ENCODE measurements at places on chromosomes 1 and 21. TPM values are rescaled to one million over a fixed set of nuclear protein-coding genes. Genes with fewer than 3 reads are reported as not detected.

- DNase-seq: no peak
Observed at GRCh38 chr1:43144237-43144636, 27.9 kb downstream of the EBNA1BP2 start.

- no peak for DNase-seq
Observed at GRCh38 chr21:37045556-37045955, 27.3 kb downstream of the PIGP start.

DNA sequence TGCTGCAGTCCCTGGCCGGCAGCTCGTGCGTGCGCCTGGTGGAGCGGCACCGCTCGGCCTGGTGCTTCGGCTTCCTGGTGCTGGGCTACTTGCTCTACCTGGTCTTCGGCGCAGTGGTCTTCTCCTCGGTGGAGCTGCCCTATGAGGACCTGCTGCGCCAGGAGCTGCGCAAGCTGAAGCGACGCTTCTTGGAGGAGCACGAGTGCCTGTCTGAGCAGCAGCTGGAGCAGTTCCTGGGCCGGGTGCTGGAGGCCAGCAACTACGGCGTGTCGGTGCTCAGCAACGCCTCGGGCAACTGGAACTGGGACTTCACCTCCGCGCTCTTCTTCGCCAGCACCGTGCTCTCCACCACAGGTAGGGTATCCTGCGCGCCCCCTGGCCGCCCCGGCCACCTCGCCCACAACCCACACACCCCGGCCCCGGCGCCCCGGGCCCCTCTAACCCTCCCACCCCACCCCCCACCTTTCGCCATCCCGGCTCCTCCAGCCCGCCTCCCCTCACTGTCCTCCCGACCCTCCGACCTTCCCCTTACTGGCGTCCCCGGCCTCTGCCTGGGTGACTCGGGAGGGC lies 352 bp downstream of the KCNK1 start:
- no peak for DNase-seq

DNA sequence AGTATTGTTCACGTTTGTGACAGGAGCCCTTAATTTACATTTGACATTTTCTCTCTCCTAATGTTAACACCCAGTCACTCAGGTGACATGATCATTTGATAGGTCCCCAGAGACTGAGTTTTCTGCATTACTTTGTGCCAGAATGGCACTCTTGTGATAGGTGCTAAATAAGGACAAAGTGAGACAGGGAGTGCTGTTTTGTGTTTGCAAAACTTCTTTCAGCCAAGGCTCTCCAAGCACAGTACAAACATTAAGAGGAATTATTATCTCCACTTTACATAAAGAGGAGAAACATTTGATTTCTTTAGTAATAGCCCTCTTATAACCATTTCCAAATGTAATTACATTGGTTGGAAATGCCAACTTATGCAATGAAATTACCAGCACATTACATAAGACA lies 355.2 kb downstream of the NTNG1 start:
- no peak for DNase-seq

DNA sequence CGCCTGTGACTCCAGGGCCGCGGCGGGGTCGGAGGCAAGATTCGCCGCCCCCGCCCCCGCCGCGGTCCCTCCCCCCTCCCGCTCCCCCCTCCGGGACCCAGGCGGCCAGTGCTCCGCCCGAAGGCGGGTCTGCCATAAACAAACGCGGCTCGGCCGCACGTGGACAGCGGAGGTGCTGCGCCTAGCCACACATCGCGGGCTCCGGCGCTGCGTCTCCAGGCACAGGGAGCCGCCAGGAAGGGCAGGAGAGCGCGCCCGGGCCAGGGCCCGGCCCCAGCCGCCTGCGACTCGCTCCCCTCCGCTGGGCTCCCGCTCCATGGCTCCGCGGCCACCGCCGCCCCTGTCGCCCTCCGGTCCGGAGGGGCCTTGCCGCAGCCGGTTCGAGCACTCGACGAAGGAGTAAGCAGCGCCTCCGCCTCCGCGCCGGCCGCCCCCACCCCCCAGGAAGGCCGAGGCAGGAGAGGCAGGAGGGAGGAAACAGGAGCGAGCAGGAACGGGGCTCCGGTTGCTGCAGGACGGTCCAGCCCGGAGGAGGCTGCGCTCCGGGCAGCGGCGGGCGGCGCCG lies at the start of gene SIM2:
Gene SIM2 (plus strand): TSS at position 135 of the 565 bp plus-strand sequence. CDS start 632 bp downstream, outside the sequence.
- no peak for DNase-seq

- peak; percentile 11 for DNase-seq
Observed at GRCh38 chr1:91080650-91081049, 58.8 kb upstream of the ZNF644 start.

- no peak for DNase-seq
Observed at GRCh38 chr1:196407358-196408051, 200.7 kb downstream of the KCNT2 start.

DNA sequence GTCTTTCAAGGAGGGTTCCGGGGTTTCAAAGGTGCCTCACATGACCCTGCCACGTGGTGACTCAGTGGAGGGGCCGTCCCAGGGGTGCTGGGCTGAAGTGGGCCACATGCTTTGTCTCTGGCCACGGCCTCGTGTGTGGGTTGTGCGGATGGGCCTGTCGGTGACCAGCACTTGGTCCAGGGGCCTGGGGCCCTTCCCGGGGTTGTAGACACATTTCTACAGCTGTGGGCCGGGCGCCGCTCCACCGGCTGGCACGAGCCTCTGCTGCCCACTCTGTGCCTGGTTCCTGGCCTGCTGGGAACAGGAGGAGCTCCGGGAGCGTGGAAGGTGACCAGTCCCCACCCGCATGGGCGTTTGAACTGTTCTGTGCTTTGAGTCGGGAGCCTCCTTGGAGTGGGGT lies 75.4 kb upstream of the TTC34 start:
- no peak for DNase-seq

DNA sequence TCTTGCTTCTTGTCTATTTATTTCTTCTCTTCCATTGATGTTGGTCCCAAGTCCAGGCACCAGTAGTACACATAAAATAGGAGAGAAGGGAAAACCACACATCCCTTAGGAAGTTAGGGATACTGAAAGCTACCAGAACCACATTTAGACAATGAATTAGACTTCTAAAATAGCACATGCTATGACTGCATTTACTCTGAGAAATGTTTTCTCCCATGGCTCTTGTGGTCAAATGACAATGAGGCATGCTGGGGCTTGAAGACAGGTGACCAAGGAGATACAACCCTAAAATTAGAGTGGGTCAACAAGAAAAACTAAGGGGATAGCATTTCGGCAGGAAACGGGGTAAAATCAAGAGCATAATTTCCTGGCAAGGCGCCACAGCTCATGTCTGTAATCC lies 17.1 kb downstream of the MTOR start:
- no peak for DNase-seq

DNA sequence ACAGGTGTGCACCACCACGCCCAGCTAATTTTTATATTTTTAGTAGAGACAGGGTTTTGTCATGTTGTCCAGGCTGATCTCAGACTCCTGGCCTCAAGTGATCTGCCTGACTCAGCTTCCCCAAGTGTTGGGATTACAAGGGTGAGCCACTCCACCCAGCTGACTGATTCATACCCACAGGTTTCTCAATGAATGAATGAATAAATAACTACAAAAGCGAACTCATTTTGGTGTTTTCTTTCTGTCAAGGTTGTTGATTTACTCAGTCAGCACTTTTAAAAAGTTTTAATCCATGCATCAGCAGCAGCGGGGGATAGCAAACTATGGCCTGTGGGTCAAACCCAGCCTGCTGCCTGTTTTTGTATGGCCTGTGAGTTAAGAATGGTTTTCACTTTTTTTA lies 217.5 kb downstream of the FAF1 start:
- DNase-seq: no peak

GRCh38 chr1:75502776-75503175 lies 108.1 kb downstream of the SLC44A5 start:
- no peak for DNase-seq

DNA sequence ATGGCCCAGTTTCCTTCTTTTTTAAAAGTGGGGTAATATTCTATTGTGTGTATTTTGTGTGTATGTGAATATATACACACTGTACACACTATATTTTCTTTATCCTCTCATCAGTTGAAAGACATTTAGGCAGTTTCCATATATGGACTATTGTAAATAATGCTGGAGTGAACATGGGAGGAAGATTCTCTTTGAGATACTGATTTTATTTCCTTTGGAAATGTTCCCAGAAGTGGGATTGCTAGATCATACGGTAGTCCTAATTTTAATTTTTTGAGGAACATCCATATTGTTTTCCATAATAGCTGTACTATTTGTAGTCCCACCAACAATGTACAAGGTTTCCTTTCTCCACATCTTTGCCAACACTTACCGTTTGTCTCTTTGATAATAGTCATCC lies 51.0 kb downstream of the F3 start:
- DNase-seq: no peak

DNA sequence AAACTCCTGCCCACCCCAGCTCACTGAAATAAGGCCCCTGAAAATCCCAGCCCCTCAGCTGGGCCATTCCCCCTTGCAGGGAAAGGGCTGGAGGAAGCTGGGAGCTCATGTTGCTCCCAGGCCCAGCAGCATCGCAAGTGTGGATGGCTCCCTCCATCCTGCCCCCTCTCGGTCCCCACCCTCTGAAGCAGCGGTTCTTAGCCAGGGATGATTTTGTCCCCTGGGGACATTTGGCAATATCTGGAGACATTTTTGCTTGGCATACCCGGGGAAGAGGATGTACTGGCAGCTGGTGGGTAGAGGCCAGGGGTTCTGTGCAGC lies 56.8 kb downstream of the PSMG1 start:
- peak; percentile 34 for DNase-seq

- no peak for DNase-seq
Observed at GRCh38 chr1:150981805-150982712, at the start of gene ANXA9. Gene ANXA9, plus strand, starts transcription at chr1:150982292. Its CDS starts 814 bp downstream, at chr1:150983106.

DNA sequence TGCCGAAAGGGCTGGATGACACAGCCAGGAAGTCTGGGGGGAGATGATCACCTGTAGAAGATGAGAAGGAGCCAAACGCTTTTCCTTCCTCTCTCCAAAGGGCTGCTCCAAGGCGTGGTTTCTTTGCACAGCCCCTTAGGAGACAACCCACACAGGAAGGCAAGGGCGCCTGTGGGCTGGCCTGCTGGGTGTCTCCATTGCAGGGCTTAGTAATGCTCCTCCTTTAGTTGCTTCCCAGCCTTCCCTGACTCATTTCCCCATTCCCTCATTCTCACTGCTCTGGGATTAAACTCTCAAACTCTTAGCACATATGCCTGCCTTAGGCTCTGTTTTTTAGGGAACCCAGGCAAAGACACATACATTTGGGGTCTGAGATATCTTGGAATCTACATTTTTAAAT lies 1.7 kb upstream of the CLCA1 start:
- no peak for DNase-seq

GRCh38 chr1:18943914-18944572 lies 12.4 kb downstream of the IFFO2 start:
- no peak for DNase-seq

DNA sequence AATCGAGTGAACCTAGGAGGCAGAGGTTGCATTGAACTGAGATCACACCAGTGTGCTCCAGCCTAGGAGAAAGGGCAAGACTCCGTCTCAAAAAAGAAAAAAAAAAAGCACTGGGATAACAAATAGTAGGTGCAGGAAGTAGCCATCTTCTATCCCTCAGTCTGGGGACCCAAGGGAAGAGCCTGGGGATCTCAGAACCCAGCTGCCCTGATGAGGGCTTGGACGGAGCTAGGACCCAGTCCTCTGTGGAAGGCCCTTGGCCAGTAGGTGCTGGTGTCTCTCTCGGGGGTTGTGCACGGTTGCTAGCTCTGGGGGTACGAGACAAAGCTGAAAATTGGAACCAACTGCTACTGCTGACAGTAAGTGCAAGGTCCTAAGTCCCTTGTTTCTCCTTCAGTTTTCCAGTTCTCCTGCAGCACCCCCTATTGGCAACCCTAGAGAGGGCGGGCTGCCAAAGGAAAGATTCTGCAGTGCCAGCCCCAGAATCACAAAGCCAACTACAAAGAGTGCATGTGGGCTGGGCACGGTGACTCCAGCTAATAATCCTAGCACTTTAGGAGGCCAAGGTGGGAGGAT lies 57.6 kb upstream of the KIF1B start:
- no peak for DNase-seq

GRCh38 chr1:47842228-47842919 lies 154.8 kb downstream of the TRABD2B start:
- no peak for DNase-seq

DNA sequence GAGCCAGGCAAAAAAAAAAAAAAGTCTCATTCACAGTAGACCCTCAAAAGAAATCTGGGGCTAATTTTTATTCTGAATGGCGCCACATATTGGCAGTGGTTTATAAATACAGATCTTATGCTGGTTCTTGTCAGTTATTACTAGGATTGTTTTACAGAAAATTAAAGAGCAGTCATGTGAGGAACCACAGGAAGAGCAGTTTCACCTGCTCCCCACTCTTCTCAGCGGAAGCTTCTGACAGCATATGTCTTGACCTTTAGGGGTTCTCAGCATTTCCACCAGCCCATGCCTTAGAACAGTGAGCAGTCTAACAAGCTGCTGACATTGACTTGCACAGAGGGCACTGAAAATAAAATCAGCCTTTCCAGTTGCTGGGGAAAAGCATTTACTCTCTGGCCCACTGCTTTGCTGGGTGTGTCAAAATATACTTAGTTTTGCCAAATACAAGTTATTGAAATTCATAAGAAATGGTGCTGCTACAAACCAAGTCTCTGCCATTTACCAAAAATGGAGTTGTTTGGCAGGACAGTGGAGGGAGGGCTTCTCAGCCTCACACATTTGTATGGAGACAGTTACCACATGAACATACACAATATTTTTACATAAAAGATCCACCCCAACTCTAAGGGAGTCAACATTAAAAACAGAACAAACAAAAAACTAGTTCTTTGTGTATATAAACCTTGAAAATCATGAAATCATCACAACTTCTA lies 144.2 kb downstream of the SYT2 start:
- DNase-seq: no peak

DNA sequence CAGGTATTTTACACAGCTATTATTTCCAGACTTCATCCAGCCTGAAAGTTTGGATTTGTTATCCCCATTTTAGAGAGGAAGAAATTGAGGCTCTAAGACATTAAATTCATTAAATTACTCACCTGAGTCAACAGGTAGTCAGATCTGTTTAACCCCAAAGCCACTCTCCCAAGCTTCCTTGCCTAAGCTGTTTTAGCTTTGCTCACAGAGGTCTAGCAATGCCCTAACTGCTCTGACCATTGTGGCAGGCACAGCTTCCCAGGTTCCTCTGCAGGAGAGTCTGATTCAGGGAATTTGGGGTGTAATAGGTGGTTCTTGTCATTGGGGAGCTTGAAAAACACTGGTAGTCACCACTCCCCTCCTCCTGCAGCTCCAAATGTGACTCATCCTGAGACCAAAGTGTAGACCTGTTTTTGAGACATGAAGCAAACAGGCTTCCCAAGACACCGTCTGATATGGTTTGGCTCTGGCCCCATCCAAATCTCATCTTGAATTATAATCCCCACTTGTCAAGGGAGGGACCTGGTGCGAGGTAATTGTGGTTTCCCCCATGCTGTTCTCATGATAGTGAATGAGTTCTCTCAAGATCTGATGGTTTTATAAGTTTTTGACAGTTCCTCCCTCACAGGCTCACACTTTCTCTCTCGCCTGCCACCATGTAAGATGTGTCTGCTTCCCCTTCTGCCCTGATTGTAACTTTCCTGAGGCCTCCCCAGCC lies 142.8 kb upstream of the DNAH14 start:
- no peak for DNase-seq

- DNase-seq: no peak
Observed at GRCh38 chr1:40980068-40980452, 564 bp downstream of the CTPS1 start.

The CHIT1 gene
- not detected for total RNA-seq

The HPCA gene
- not detected for total RNA-seq

The MYCL gene
- total RNA-seq: 0.70 TPM

The TSPAN1 gene
- total RNA-seq: 2.0 TPM

The ADAMTS5 gene
- total RNA-seq: 10.9 TPM

The CHRNB2 gene
- not detected for total RNA-seq

Measured in right atrium auricular region (tissue), 2 donors.